ENCODE measurements at places on chromosomes 11 and 22.

DNA sequence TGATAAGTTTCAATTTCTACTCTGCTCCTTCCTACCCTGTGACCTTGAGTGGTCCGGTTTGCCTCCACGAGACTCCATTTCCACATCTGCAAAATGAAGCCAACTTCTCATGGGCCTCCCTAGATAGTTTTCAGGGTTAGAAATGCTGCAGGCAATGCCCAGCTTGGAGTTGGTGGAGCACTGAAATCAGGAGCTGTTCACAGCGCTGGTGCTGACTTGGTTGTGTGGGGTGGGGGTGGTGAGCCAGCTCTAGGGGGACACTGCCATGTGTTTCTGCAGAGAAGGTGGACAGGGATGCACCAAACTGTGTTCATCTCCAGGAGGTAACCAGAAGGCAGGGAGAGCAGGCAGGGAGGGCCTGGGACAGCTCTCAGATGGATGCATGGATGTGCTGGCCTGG, 37.0 kb downstream of the SGSM1 start:
- DNase-seq, result no peak

- DNase-seq, result no peak
Observed at GRCh38 chr11:16989554-16989953, 24.7 kb downstream of the PLEKHA7 start.

GRCh38 chr22:44449061-44449682, 48.9 kb downstream of the RTL6 start:
- no peak for DNase-seq

DNA sequence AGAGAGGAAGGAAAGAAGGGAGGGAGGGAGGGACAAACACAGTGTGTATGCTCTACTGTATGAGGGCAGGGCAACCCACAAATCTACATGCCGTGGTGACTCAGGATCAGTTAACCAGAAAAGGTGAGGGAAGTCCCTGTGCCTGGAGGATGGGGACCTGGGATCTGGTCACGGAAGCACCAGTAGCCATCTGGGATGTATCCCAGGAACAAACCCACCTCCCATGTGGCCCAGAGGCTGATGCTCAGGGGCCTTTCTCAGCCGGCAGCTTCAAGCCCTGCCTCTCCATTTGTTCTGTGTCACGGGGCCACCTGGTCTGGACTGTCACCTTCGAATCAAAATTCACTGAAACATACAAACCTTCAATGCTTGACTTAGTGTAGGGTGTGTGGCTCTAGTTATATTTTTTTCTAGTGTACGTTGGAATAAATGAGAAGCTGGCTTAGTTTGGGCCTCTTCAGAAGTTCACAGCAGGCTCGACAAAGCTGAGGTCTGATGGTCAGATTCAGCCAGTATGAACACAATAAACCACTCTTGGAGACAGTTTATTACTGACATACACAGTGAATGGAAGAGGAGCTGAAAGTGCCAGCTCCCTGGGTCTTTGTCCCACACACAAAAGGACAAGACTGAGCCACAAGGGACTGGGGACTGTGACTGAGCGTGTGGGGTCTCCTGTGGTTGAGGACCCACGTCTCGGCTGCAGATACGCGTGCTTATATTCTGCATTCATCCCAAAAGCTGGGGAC, 23.5 kb upstream of the RTL6 start:
- DNase-seq, result no peak

- DNase-seq, result no peak
Observed at GRCh38 chr11:2713661-2714462, 14.1 kb upstream of the KCNQ1OT1 start.

DNA sequence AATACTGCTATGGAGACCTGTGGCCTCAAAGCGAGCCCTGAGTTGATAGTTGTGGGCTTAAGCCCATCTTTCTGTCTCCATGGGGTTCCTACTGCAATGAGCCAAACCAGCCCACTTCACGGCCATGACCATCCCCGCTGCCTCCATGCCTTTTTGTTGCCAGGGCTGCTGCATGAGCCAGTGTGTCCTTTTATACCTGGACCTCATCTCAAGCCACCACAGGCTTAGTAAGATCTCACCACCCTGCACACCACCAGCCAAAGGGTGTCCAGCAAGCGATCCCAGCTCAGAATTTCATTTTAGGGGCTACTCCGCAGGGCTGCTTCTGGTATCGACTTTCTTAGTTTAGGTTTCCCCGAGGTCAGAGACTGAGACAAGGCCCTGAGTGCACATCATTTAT, 8.3 kb downstream of the TP53AIP1 start:
- DNase-seq, result no peak

- DNase-seq, result no peak
Observed at GRCh38 chr11:115637599-115638241, 133.5 kb upstream of the CADM1 start.

- DNase-seq, result no peak
Observed at GRCh38 chr11:95055283-95055897, 6.2 kb downstream of the KDM4F start.

GRCh38 chr22:29528144-29528543, 25.4 kb downstream of the THOC5 start:
- DNase-seq, result no peak

DNA sequence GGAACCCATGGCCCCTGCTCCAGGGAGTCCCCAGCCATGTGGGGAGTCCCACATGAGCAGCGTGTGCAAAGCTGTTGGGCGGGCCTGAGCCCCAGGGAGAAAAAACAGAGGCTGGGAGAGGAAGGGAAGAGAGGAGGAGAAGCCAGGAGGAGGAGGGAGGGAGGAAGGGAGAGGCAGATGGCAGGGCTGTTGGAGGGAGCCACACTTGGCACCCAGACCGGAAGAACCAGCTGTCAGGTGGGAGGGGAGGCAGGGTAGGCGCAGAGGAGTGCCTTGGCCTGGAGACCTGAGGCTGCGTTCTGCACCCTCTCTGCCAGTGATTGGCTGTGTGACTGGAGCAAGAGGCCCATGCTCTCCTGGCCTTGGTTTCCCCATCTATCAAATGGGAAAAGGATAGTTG, 6.7 kb downstream of the SYNGR1 start:
- DNase-seq, result no peak

DNA sequence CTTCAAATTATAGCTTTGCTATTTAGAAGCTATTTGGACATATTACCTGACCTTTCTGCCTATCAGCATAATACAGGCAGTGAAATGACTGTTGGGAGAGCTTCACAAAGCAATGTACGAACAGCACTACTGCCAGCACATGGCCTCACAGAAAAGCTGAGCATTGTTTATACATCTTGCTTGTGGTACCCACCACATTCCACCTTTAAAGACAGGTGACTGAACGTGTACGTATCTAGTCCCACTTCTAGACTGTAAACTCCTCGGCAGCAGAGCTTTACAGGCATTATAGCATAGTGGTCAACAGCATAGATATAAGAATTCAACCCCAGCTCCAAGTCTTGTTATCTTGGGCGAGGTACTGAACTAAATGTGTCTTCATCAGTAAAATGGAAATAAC, 1.6 kb downstream of the JOSD1 start:
- no peak for DNase-seq

- DNase-seq, result no peak
Observed at GRCh38 chr11:60719391-60719790, 5.1 kb upstream of the MS4A18 start.

DNA sequence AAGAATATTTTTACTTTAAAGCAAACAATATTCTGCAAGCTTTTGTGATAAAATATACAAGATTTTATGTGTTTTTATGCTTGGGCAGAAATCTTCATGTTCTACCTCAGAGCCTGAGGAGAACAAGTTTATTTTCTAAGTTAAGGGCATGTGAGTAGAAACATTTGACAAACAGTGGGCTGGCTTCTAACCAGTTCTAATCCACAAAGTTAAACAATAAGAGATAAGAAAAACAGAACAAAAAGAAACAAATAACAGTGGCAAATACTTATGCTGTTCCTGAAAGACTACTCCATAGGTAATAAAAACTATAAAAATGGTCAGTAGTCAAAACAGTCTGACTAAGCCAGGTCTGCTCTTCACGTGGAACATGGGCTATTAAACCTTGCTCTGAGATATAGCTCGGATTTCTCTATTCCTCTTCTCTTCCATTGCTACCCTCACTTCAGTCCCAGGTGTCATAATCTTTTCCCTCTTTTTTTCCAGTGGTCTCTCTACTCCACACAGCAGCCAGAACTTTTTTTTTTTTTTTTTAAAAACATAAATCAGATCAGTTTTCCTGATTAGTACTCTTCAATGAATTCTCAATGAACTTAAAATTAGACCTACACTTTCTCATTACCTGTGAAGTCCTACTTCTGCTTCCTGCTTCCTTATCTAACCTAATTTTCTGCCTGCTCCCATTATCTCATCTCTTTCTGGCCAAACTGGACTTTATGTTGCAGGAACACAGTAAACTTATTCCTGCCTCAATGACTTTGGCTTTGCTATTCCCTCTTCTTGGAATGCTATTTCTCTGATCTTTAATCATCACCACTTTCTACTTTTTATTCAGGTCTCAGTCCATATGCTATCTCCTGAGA, 671.1 kb upstream of the CCDC90B start:
- no peak for DNase-seq

- DNase-seq, result no peak
Observed at GRCh38 chr11:2933375-2934020, 4.3 kb upstream of the PHLDA2 start.

GRCh38 chr11:9577556-9577955, 4.1 kb downstream of the WEE1 start:
- no peak for DNase-seq

GRCh38 chr11:29024386-29024785, 916.2 kb downstream of the METTL15 start:
- no peak for DNase-seq

DNA sequence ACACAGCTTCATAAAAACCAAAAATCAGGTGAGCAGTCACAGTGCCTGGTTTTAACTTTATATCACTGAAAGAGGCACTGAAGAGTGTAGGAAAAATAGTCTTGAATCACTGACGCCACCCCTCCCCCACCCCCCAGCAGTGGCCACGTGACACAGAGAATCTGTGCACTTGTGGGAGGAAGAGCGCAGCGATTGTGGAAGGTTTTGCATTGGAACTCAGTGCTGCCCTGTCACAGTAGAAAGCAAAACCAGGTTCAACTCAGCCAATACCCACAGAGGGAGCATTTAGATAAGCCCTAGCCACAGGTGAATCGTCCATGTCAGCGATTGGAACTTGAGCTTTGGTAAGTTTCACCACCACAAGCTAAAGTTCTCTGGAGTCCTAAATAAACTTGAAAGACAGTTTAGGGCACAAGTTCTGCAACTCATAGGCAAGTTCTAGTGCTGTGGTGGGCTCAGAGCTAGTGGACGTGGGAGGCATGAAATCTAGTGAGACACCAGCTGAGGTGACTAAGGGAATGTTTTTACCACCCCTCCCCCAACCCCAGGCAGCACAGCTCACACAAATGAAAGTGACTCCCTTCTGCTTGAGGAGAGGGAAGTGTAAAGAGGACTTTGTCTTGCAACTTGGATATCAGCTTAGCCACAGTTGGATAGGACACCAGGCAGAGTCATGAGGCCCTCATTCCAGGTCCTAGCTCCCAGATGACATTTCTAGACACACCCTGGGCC, 13.3 kb downstream of the OR52B2 start:
- DNase-seq, result no peak

GRCh38 chr22:28930357-28931007, 47.1 kb downstream of the ZNRF3 start:
- no peak for DNase-seq

- no peak for DNase-seq
Observed at GRCh38 chr22:45268167-45268957, 16.4 kb upstream of the UPK3A start.

DNA sequence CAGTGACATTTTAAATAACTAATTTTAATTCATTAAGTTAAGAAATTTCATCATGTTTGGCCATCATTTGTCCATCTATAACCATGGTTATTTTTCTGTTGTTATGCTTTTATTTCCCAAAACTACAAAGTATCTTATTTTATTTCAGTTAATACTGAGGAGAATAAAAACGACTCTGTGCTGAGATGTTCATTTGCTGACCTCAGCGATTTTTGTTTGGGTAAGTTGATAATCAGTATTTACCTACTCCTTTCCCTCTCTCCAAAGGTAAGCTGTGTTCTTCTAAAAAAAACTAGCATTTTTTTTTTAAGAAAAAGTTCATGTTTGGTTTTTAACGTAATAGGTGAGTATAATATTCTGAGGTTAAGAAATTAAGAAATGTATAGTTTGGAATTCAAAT, 111.7 kb downstream of the ANO3 start:
- no peak for DNase-seq

DNA sequence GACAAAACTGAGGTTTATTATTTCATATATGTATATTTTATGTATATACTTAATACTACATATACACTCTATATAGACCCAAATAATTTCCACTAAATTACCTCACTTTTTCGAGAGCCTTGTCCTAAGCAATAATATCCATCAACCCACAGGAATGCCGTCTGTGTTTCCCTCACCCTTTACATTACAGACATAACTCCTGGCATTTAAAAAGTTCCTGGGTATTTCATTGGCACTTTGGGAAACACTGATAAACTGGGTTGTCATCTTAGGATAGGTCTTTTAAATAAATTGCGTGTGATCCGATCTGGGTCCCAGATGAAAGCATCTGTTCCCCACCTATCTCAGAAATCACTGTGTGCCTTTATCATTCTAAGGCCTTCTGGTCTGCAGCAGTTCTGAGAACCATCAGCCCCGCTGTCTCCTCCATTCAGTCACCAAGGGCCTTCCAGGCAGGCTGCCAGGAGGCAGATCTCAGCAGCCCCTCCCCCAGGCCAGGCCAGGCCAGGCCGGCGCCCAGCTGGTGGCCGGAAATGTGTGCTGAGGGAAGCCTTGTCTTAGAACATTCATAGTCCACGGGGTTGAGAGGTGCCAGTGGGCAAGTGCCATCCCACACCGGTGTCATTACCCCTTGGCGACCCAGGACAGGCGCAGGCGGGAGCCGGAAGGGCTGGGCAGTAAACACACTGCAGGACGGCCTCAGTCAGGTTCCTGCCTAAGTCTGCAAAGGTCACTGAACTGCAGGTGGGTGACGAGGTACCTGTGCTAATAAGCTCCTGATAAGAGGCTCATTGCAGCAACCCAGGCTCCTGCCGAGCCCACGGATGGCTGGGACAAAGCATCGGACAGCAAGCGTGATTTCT, 3.3 kb downstream of the FGF19 start:
- DNase-seq, result no peak

DNA sequence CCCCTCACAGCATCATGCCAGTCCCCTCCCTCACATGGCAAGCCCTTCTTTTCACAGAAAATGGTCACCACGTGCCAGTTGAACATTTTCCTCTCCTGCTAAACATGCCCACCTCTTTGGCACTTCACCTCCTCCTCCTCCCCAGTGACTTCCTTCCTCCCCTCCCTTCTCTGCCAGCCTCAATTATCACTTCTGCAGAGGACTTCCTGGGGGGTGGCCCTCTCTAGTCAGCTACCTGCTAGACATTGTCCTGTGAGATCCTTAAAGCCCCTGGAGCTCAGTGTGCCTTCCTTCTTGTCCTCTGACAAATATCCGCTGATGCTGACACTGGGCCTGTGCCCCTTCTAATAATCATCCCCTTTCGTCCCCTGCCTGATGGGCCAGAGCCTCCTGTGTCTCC, 43.2 kb upstream of the E2F8 start:
- DNase-seq, result no peak

Measured in stimulated activated CD8-positive, alpha-beta memory T cell treated with anti-CD3 and anti-CD28 coated beads, Interleukin-15, amount 100 ng/mL, for 24 hours (primary cell).